Fibroblast of lung (primary cell): ENCODE measurements at places on chromosomes 6 and 20. TPM values are rescaled to one million over a fixed set of nuclear protein-coding genes. Genes with fewer than 3 reads are reported as not detected.

DNA sequence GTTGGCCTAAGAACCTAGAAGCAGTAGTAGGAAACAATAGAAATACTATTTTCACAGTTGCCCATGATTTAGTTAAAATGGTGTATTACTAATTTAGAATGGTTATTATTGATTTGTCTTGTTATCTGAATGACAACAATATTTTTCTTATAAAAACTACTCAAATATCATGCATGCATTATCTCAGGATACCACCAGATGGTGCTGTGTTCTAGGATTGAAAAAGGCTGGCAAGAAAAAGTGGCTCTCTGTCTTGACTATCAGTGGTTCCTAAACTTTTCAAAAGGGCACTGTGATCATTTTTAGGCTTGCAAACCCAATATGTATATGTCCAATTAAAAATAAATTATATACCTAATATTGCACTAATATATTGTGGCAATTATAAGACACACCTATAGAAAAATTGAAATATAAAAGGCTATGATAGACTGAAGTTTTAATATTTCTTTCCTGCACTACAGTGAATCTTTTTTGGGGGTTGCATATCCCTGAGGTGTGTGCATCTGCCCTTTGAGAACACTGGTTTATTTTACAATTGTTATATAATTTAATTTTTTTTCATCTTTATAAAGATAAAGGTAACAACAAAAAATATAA lies 131.7 kb upstream of the MLIP start:
- DNase-seq, result peak; percentile 69

DNA sequence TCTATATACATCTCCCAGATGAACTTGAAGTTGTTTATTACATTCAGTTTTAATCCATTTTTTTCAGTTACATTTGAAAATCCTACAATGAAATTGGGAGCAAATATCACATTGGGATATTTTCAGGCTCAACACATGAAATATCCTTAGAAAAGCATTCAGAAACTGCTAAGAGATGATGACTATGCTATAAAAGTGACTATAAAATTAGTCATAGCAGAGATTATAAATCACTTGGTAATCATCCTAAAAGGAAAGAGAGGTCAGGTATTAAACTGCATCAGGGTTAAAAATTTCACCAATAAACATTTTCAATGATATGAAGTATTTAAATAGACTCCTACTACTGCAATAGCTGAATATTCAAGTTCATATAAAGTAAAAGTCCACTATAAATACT lies 987.7 kb downstream of the GRIK2 start:
- no peak for DNase-seq

DNA sequence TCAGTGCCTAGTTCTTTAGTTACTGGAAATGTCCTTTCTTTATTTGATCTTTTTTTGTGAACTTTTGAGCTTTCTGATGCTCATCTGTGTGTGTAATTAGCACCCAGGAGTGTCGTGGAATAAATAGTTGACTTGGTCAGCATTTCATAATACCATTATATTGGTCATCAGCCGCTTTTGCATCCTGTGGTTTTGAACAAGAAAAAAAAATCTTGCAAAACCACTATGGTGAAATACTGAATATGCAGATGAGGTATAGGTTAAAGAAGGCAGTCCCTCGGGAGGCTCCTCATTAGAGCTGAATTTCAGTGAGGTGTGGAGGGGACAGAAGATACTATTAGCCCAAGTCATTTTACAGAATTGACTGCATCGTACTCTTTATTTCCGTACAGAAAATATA lies 90.1 kb downstream of the FOXO3 start:
- DNase-seq, result peak; percentile 75

The CST2 gene
- polyA plus RNA-seq, result 0.12 TPM in 1 of 2 replicates, not detected in the other

- DNase-seq, result no peak
Observed at GRCh38 chr6:77072694-77073409, 390.4 kb downstream of the HTR1B start.

- DNase-seq, result no peak
Observed at GRCh38 chr6:148274809-148275208, 67.8 kb upstream of the SASH1 start.

- DNase-seq, result no peak
Observed at GRCh38 chr6:81557811-81558210, 194.7 kb downstream of the TENT5A start.

- DNase-seq, result no peak
Observed at GRCh38 chr6:15621203-15622044, 41.4 kb downstream of the DTNBP1 start.

- no peak for DNase-seq
Observed at GRCh38 chr20:2800521-2801285, at the start of gene CPXM1. CPXM1 (minus strand) TSS chr20:2800627; CDS start chr20:2800572, 55 bp downstream.

- DNase-seq, result no peak
Observed at GRCh38 chr20:22908944-22909343, 126.2 kb upstream of the SSTR4 start.

- peak; percentile 97 for DNase-seq
Observed at GRCh38 chr6:44966449-44967092, 361.6 kb upstream of the RUNX2 start.

The CTCFL gene
- not detected in 2 replicates for polyA plus RNA-seq

GRCh38 chr6:43274916-43275597 lies 23.0 kb upstream of the SLC22A7 start:
- DNase-seq, result no peak

The TOX2 gene
- polyA plus RNA-seq, result 9.6 and 14.8 TPM in 2 replicates

DNA sequence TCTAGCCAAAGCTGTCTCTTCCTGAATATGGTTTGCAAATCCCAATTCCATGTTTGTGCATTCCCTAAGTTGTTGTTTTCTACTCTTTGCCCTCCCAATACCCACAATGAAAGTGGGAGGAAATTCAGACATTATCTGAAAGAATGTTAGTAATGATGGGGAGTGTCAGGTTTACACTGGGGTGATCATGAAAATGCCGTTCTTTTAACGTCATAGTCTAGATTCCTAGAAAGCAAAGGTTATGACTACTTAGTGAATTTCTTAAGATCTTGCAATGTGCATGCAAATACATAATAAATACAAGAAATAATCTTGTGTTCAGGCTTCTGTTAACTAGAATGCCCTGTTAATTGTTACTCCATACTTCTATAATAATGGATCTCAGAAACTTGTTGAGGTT lies 101.0 kb downstream of the LCA5 start:
- DNase-seq, result no peak

DNA sequence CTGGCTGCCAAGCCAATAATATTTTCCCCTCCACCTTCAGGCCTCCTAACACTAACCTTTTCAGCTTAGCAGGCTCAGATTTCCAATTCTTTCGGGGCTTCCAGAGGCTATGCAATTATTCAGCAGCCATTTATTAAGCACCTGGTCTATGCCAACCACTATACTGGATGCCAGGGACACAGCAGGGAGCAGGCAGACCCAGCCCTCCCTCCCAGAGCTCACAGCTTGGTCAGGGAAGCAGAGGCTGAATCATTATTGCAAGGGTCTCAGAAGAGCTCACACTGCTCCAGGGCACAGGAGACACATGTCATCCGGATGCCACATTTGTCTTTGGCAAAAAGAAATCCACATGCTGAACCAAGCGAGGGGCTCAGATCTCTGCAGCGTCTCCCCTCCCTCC lies 1.3 kb downstream of the BPIFB1 start:
- DNase-seq, result no peak

The ABHD16B gene
- not detected in 2 replicates for polyA plus RNA-seq

GRCh38 chr20:42212391-42212790 lies 594.2 kb upstream of the CHD6 start:
- no peak for DNase-seq

- no peak for DNase-seq
Observed at GRCh38 chr6:96505363-96505762, 16.2 kb upstream of the UFL1 start.

The RNF182 gene
- polyA plus RNA-seq, result 3.2 and 14.1 TPM in 2 replicates

DNA sequence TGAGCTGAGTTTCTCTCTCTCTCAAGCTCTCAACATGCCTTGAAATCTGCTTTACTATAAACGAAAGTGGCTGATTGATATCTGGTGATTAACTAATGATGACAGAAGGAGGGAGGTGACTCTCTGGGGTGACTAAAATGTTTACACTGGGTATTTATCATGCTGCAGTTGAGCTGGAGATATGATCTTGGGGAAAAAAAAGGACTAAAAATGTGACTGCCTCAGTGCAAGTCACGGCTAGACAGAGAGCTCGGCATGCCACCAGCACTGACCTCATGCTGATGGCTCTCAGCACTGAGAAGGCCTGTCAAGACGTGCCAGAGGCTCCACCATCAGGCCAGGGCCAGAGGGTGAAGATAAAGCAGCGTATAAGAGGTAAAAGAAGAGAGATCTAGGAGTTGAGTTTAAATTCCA lies 103.1 kb upstream of the SPACA1 start:
- DNase-seq, result peak; percentile 85

GRCh38 chr6:13235339-13235738 lies 93.0 kb downstream of the TBC1D7 start:
- DNase-seq, result no peak

The HLA-DQA1 gene
- polyA plus RNA-seq, result 0.10 TPM in 1 of 2 replicates, not detected in the other

- no peak for DNase-seq
Observed at GRCh38 chr6:3878048-3878666, 29.0 kb downstream of the FAM50B start.

DNA sequence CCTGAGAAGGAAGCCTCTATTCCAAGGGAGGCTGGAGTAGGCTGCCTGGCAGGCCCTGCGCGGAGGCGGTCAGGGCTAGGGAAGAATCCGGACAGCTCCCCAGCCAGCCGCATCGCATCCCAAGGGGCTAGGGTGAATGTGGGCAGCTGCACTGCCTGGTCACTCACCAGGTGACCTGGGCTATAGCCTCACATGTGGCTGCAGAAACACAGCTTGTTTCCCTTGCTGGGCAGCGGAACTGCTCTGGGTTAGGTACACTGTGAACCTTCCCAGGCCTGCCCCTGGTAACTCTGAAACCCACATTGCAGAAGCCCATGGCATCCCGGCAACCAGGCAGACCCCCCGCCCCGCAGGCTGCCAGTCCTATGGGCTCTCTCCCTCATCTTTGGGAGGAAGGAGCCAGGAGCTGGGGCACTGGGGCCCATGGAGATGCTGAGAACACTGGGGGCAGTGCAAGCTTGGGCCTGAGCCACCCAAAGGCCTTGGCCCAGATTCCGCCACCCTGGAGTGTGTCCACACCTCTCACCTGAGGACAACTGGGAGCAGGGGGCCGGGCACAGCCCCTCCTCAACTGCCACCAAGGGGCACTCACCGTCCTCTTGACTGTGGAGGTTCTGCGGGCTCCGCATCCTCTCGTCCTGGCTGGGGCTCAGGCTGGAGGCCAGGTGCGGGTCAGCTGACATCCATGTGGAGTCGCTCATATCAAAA lies 111.0 kb downstream of the NOL4L start:
- no peak for DNase-seq

DNA sequence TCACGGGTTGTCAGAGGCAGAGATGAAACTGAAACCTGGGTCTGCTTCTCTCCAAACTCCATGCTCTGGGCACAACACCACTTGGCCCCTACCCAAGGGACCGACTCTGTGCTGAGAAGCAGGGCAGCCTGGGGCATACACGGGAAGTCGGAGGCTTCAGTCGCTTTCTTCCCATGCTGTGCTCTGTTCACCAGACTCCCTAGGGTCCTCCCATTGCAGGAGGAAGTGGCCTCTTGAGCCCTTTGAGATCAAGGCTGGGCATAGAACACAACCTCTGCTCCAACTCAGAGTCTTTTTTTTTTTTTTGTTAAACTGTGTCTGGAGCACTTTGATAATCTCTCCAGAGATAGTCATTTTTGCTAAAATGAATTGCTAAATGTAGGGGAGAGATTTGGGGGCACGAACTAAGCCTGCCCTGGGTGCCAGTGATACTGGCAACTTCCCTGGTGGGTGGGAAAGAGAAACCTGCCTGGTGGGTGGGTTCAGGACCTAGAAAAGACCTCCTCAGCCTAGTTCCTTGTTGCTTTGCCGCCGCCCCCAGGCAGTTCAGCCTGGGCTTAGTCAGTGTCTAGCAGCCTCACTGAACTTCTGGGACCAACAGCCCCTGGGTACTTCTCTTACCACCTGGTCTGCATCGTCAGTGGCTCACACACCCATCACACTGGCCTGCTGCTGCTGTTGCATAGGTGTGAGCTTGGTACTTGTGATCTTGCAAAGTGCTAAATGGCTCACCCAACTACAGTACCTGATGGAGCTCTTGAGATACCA lies 62.0 kb downstream of the PPP1R14C start:
- no peak for DNase-seq

DNA sequence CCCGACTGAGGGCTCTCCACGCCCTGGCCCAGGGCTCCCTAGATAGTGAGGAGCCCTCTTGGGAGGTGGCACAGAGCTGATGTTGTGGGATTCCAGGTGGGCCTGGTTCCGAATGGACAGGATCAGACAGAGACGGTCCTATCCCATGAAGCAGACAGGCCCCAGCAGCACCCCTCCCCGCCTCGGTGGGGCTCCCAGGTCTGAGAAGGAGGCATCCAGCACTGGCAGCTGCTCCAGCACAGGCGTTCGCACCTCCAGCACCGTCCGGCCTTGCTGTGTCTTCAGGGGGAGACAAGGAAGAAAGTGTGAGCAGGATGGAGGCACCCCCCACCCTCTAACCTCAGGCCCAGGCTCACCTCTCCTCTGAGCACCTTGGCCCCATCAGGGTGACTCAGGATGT lies 28.7 kb downstream of the COL11A2 start:
- no peak for DNase-seq

DNA sequence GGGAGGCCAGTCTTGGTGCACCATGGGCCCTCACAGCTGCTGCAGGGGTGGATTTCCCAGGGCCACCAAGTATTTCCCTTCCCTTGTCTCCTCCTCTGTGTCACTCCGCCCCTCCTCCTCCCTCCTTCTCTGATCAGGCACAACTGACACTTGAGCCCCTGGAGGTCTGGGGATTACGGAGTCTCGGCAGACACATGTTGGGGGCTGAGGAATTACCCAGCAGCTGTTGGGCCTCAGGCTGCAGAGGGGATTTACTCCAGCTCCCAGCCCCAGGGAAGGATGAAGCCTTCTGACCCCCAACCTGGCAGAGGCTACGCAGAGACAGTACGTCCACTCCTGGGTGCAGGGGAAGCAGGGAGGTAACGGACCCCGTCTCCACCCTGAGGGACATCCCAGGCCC lies 420.5 kb upstream of the SULF2 start:
- DNase-seq, result no peak

DNA sequence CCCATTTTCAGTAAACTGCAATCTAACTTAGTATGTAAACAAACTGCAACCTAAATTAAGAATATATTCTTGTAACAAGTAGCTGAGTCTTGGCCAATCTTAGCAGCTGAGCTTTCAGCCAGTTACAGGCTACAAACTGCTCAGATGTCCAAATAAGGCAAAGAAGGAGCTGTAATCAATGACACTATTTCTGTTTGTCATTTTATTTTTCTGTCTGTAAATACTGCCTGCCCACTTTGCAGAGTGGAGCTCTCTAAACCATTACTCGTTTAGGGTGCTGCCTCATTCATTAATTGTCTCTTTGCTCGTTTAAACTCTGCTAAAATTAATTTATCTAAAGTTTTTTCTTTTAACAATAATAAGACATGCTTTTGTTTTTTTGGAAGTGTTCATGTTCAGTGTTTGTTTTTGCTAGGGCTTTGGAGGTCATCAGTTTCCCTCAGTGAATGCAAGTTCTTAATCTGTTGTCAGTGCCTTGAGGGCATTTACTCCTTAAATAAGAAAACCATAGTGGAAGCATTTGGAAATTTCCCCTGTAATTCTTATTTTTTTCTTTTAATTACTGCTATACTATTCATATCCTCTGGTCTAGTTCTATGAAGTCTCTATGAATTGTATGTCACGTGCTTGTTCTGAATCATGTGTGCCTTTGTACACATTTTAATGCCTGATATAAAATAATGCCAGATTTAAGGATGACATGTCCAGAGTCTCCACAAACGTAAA lies 3.6 kb upstream of the PRL start:
- peak; percentile 25 for DNase-seq
